ENCODE measurements at places on chromosomes 11 and 22.

- DNase-seq: peak; percentile 53
These were observed 29.1 kb upstream of the TXNRD2 start for GRCh38 chr22:19970479-19971275.

DNA sequence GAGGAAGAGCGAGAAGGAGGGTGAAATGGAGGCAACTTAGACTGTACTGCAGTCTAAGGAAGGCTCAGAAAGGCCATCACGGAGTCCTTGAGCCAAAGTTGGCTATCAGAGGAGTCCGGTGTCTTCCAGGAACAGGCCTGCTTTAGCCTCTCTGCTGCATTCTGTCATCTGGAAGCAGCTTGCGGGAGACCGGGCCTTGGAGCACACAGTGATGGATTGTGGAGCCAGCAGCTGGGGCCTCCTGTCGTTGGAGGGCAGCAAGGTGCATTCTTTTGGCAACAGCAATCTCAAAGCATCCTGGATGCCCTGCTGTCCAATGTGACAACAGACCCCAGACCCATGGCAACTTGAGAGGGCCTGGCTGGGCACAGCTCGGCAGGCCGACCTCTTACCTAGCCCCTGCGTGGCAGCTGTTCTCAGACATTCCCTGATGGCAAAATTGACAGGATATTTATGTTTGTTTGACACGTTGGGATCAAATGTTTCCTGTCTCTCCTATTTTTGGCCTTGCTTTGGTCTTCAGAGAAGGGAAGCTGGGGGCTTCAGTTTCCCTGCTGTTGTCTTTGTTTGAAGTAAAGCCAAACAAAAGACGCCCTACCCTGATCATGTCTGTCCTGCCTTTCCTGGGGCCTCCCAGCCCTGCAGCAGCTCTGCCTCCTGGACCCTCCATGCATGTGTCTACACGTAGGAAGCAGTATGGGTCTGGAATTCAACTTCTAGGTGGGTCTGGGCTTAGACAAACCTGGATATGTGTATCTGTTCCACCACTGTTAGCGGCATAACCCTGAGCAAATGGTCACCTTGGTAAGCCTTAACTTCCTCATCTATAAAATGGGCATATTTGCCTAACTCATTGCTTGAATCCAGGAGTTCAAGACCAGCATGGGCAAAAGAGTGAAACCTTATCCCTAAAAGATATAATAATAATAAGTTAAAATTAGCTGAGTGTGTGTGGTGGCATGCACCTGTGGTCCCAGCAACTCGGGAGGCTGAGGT, 43.9 kb upstream of the LMO2 start:
- no peak for DNase-seq

GRCh38 chr11:134150195-134150903, 73.4 kb downstream of the NCAPD3 start:
- DNase-seq: no peak

- no peak for DNase-seq
These were observed 37.1 kb downstream of the SBF1 start for GRCh38 chr22:50437511-50438304.

GRCh38 chr22:35480627-35481550, 59.7 kb upstream of the RASD2 start:
- no peak for DNase-seq

DNA sequence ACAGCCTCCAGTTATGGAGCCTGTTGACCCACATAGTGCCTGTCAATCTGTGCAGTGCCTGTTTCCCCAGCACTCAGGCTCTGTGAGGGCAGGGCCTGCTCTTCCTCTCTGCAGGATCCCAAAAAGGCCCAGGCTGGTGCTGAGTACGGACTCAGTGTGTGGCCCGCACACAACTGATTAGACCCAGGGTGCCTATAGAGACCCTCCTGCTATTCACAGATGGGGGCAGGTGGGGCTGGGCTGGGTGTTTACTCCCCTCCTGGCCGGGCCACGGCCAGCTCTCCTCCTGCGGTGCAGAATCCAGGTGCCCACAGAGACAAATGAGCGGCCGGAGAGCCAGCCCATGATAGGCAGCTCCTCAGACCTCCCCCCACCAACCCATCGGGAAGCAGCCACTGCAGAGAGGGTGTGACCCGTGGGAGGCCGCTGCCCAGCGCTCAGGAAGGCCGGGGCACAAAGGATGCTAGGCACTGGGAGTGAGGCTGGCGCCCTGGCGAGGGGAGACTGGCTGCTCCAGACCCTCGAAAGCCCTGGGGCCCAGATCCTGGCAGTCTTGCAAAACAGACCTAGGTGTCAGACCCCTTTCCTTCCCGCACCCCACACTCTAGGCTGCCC, 239.0 kb downstream of the CTTN start:
- no peak for DNase-seq

DNA sequence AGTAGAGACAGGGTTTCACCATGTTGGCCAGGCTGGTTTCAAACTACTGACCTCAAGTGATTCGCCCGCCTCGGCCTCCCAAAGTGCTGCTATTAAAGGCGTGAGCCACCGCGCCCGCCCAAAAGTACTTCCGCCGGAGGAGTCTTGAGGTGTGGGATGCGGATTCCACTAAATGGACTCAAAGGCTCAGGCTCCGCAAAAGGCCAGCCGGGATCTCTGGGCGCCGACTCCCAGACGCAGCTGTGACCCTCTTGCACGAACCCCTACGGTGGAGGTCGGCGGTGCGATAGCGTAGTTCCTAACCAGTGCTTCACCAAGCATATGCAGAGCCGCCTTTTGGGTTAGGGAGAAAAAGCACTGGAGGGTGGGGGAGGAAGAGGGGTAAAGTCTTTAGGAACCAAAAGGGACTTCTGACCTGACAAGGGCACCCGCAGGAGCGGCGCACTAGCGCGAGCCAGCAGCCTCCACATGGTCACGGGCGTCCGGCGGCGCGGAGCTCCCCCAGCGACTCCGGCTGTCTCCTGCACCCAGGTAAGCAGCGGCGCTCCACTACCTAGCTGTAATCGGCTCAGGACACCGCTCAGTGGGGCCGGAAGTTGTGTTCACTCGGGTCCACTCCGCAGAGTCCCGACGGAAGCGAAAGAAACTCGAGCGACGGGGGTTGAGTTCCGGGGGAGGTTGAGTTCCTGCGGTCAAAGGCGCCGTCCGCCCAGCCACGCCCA, at the start of gene MRPL16:
Gene MRPL16, minus strand, starts transcription at position 590 of the 722 bp plus-strand sequence. Its CDS starts 120 bp downstream, at position 470.
- peak; percentile 84 for DNase-seq

DNA sequence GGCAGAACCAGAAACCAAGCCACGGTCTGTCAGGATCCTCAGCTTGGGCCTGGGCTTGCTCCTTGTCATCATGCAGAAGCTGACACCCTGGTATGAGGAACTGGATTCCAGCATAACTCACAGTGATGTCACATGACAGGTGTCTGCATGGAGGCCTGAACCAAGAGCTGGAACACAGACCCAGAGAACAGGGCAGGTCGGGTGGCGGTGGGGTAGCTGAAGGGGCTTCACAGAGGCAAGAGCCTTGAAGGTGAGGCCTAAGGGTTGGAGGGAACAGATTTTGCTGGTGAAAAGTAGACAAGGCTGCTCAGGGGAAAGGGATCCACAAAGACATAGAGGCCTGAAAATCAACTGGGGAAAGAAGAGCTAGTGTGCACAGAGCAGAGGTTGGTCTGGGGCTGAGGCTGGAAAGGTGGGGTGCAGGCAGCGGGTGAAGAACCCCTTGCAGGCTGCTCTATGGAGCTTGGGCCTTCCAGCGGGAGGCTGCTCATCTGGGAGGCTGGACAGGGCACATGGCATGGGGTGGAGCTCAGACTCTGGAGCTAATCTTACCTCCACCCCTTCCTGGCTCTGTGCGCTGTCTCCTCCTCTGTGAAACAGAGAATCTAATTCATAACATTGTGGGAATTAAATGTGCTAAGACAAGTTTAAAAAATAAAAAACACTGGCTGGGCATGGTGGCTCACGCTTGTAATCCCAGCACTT, 18.4 kb upstream of the RPS3 start:
- DNase-seq: no peak

DNA sequence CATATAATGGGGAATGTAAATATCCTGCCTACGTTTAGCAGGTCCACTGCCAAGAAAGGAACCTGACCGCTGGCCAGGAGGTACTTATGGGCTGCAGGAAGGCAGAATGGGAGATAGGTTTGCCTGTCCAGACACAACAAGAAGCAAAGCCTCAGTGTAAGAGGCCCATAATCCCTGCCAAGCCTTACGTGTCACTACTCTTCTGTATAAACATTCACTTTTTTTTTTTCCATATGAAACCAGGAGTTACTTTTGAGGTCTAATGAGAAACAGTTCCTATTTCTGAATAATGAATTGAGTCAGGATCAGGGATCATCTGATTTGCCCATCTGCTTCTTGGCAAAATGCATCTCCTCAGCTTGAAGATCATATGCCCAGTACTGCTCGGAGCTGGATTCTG, 230.2 kb downstream of the NTM start:
- DNase-seq: no peak

GRCh38 chr22:43592476-43592875, 180.7 kb downstream of the MPPED1 start:
- no peak for DNase-seq

GRCh38 chr22:38864361-38865191, 7.4 kb downstream of the CBX6 start:
- DNase-seq: no peak

GRCh38 chr11:1073261-1073724, 1.4 kb upstream of the MUC2 start:
- no peak for DNase-seq

DNA sequence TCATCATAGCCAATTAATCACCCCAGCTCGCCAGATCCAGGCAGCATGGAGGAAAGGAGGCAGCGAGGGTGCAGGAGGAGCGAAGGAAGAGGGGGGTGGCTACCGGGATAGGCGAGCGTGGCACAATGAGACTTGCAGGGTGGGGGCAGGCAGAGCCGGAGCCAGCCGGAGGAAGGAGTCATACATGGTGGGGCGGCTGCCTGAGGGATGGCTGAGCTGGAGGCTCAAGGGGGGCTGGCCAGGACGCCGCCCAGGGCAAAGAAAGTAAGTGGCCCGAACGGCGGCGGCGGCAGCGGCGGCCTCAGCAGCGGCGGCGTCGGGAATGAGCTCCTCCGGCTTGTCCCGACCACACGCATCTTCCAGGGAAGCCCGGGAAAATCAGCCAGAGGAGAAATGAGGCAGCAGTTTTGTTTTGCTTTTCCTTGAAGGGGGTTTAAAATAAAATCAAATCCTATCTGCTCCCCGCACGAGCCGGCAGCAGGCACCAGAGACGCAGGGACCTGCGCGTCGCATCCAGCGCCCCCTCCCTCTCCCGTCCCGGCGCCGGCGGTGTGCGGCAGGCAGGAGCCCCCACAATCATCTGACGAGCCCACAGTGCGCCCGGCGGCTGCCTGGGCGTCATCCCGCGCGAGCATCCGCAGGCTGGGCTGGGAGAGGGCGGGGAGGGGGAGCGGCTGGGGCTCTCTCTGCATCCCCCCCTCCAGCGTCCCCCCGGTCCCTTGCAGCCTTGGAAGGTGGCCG, 263.6 kb downstream of the CTTN start:
- no peak for DNase-seq

- DNase-seq: no peak
These were observed 93.7 kb downstream of the STIM1 start for GRCh38 chr11:3949125-3949524.

DNA sequence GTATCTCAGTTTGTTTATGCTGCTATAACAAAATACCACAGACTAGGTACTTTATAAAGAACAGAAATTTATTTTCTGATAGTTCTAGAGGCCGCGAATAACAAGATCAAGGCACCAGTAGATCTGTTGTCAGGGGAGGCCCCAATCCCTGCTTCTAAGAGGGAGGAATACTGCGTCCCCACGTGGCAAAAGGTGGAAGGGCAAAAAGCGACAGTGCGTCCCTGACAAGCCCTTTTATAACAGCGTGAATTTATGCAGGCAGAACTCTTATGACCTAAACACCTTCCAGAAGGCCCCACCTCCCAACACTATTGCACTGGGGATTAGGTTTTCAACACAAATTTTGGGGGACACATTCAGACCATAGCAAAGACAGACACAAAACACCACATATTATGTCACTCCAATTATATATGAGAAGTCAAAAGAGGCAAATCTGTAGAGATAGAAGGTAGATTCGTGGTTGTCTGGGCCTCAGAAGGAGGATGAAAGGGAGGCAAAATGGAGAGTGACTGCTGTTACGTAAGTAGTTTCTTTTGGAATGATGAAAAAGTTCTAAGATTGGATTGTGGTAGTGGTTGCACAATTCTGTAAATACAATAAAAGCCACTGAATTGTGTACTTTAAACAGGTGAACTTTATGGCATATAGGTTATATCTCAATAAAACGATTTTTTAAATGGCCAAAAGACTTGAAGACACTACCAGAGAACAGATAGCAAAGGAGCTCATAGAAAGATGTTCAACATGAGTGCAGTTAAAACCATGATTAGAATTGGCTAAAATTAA, 30.1 kb upstream of the TNRC6B start:
- DNase-seq: no peak

DNA sequence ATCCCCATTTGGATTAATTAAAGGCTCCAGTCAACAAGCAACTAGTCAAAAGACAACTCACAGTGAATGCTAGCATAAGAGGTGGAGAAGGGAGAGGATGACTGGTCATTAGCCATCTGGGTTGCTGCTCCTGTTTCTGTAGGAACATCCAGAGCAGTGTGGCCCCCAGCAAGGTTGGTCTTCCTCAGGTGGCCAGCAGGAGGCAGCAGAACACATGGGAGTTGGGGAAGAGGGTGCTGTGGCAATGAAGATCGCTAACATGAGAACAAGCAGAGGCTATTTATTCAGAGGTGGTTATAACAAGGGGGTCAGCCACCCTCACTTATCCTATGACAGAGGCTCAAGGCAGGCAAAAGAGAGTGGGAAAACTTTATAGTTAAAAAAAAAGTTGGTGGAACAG, 21.3 kb downstream of the IZUMO1R start:
- DNase-seq: no peak

DNA sequence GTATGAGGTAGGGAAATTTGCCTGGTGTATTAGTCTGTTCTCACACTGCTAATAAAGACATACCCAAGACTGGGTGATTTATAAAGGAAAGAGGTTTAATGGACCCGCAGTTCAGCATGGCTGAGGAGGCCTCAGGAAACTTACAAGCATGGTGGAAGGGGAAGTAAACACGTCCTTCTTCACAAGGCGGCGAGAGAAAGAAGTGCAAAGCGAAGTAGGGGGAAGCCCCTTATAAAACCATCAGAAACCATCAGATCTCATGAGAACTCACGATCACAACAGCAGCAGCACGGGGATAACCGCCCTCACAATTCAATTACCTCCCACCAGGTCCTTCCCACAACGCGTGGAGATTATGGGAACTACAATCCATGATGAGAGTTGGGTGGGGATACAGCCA, 12.0 kb upstream of the RFPL2 start:
- no peak for DNase-seq

GRCh38 chr11:122159173-122159721, 43.2 kb upstream of the BLID start:
- no peak for DNase-seq

DNA sequence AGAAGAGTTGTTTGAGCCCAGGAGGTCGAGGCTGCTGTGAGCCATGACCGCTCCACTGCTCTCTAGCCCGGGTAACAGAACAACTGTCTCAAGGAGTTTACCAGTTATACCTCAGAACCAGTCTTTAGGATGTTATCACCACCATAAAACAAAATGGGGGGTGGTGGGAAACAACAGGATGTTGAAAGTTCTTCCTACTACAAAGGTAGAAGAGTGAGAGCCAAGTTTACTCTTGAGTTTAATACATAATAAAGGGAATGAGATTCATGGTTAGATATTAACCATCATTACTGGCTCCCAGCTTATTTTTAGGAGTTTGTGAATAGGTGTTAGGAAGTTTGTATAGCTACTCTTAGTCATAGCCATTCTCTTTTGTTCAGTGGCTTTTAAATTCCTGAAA, 78.8 kb upstream of the HORMAD2 start:
- DNase-seq: no peak

Measured in stimulated activated CD4-positive, alpha-beta T cell treated with anti-CD3 and anti-CD28 coated beads, Interleukin-15, amount 100 ng/mL, for 1 hour (primary cell).